ENCODE measurements at places on chromosomes 2 and 18.
A peak's percentile ranks its signal among the peaks of the same experiment; 100 is the strongest.

DNA sequence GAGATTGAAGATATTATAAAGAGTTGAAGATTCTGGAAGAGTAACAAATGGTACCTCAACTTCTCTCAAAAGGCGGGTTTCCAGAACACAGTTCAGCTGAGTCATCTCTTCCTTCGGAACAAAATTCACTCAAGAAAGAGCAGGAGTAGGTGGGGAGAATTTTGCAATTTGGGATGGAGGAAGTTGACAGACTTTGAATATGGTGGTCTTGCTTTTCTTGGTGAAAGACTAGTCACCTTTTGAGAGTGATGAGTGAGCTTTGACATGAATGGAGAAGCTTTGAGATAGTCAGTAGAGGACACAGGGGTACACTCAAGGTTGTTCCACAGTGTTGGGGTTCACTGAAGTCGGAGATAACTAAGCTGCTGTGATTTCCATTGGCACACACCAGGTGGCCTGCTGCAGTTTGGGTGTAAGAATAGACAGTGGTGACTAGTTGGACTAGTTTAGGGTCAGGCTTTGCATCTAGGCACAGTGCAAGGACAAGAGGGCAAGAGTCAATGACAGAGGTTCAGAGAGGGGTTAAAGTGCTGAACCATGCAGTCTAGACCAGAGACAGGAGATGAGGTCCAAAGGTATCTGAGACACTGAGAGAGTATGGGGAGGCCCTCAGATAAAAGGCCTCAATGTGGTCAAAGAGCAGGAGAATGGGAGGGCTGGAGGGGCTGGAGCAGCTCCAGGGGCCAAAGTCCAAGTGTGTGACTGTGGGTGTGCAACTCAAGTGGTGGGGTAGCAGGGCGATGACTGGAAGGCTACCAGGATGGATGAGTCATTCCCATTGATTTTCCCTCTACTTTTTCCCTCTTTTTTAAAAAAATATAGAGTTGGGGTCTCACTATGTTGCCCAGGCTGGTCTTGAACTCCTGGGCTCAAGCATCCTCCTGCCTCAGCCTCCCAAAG lies 7.7 kb downstream of the CCL20 start:
- DNase-seq = no peak

- no peak for DNase-seq
These were observed 202.8 kb downstream of the DNER start for GRCh38 chr2:229511524-229511923.

DNA sequence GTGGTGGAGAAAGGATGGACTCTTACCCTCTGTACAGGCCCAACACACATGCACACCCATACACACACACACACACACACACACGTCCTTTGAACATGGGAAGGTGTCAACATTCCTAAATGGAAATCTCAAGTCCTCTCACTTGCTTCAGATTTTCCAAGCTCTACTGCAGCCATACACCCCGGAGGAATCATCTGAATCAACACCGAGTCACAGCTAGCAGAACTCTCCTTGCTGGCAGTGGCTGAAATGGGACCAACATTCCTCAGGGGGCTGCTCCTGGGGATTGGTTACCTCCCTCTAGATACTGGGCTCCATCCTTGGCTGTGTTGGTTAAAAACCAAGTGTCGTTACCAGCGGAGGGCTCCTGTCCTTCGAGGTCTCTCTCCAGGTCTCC lies 112.7 kb downstream of the BCL11A start:
- DNase-seq = no peak

DNA sequence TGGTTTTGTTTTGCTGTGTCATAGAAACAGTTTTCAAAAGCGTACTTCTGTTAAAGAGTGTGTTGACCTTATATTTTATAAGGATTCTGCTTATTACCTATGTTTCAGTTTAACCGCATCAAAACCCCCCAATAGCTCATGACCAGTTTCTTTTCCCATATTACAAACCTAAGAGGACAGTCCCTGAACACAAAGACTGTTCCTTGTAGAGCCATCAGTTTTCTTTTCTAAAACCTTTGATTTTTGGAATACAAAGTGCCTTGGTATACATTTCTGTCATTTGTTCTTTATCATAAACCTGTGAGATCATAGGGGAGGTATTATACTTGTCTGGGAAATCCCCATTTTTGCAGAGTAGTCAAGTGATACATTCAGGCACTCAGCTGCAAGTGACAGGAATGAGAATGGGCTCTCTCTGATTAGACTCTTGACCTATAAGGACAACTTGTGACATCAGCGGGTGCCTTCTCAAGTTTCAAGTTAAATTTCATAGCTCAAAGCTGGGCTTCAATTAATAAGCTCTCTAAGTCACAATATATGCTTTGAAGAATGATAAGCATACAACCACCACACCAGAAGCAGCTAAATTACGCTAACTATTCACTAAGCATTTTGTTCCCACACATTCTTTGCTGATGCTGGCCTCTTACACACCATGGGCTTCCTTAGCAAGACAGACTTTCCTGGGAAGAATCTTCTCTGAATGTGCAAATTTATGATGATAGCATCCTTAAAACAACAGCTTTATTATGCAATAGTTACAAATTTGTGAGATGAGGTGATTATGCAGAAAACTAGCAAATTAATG lies 97.5 kb upstream of the CD302 start:
- no peak for DNase-seq

- no peak for DNase-seq
These were observed 43.0 kb downstream of the TNFRSF11A start for GRCh38 chr18:62368100-62368499.

GRCh38 chr2:105237045-105237765 lies 4.3 kb upstream of the GPR45 start:
- peak; percentile 22 for DNase-seq

DNA sequence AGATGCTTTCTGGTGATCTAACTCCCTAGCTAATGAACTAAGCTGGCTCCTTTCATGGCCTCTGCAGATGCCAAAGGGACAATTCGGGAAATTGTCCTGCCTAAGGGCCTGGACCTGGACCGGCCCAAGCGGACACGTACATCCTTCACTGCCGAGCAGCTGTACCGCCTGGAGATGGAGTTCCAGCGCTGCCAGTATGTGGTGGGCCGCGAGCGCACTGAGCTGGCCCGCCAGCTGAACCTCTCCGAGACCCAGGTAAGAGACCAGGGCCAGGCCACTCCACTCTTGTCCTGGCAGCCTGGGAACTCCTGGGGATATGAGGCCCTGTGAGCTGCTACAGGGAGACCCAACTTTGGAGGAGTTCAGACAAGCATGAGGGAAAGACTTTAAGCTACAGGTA lies 14.7 kb upstream of the ATP6V1B1 start:
- no peak for DNase-seq

- DNase-seq = no peak
These were observed 37.5 kb upstream of the ANXA4 start for GRCh38 chr2:69704446-69704845.

DNA sequence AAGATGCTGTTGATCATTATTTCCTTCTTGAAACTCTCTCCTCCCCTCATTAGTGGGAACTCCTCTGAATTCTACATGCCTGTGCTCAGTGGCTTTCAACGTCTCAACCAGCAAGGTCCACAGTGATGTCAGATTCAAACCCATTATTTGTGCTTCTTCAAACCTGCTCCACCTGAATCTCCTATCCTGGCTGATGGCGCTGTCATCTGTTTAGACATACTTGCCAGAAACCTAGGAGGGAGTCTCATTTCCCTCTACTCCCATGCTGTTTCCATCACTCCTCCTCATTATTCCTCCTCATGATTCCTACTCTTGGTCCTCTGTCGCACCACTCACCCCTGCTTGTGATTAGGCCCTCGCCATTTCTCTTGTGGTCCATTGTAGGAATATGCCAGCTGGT lies 2.9 kb upstream of the LPIN2 start:
- no peak for DNase-seq
